HuH-7.5 (cell line): ENCODE measurements at places on chromosomes 1 and 21.

GRCh38 chr1:76068953-76069561 is 5.5 kb upstream of the ST6GALNAC3 start:
- no peak for DNase-seq

DNA sequence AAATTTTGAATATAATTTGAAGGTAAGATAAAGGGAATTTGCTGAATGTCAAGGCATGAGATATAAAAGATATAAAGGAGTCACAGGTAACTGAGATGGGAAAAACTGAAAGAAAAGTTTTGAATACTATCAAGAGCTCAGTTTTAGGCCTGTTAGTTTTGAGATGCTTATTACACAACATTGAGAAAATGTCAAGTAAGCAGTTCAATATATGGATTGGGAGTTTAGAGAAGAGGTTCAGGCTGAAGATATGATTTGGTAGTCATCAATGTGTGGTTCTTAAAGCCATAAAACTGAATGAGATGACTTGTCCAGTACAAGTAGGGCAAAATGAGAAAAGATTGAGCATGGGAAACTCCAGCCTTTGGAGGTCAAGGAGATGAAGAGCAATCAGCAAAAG is 4.7 kb upstream of the RNPC3 start:
- no peak for DNase-seq

- DNase-seq, result no peak
These were observed 5.4 kb downstream of the PRAMEF12 start for GRCh38 chr1:12778907-12779306.

- DNase-seq, result no peak
These were observed 52.7 kb upstream of the EIF4G3 start for GRCh38 chr1:21229246-21230000.

- DNase-seq, result no peak
These were observed 105.6 kb upstream of the COG2 start for GRCh38 chr1:230536641-230537155.

- no peak for DNase-seq
These were observed 7.9 kb downstream of the LURAP1 start for GRCh38 chr1:46211051-46211450.

- DNase-seq, result no peak
These were observed 168.5 kb upstream of the RUNX1 start for GRCh38 chr21:35217504-35218060.

DNA sequence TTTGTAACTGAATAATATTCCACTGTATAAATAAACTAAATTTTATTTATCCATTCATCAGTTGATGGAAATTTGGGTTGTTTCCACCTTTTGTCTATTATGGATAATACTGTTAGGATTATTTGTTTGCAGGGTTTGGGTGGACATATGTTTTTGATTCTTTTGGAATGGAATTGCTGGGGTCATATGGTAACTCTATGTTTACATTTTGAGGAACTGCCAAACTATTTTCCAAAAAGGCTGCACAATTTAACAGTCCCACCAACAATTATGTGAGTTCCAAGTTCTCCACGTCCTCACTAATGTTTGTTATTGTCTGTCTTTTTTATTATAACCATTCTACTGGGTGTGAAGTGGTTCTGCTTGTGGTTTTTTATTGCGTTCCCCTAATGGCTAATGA is 4.3 kb upstream of the SERBP1 start:
- DNase-seq, result no peak

- DNase-seq, result no peak
These were observed 5.3 kb downstream of the PRUNE1 start for GRCh38 chr1:151013518-151013917.

- DNase-seq, result no peak
These were observed 71.5 kb downstream of the USP24 start for GRCh38 chr1:55143684-55144083.

- no peak for DNase-seq
These were observed 22.4 kb upstream of the RUNX3 start for GRCh38 chr1:24952413-24952841.

DNA sequence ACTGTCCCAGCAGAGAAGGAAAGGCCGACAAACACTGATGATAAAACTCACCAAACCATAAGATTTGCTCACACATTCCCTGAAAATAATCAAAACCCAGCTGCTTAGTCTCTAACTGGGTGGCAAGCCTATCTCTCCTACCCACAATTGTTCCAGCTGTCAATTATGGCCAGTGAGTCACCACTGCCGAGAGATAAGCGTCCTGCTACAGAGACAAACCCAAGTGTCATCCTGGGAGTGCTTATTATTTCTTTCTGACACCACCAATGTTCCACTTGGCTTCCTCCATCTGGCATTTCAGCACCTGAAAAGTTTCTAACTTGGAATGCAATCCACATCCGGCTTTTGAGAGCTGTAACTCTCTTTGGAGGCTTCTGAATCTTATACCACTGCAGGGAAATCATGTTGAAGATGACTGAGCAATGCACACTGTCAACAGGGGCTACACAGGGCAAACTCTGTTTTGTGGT is 51.5 kb upstream of the VAV3 start:
- no peak for DNase-seq

DNA sequence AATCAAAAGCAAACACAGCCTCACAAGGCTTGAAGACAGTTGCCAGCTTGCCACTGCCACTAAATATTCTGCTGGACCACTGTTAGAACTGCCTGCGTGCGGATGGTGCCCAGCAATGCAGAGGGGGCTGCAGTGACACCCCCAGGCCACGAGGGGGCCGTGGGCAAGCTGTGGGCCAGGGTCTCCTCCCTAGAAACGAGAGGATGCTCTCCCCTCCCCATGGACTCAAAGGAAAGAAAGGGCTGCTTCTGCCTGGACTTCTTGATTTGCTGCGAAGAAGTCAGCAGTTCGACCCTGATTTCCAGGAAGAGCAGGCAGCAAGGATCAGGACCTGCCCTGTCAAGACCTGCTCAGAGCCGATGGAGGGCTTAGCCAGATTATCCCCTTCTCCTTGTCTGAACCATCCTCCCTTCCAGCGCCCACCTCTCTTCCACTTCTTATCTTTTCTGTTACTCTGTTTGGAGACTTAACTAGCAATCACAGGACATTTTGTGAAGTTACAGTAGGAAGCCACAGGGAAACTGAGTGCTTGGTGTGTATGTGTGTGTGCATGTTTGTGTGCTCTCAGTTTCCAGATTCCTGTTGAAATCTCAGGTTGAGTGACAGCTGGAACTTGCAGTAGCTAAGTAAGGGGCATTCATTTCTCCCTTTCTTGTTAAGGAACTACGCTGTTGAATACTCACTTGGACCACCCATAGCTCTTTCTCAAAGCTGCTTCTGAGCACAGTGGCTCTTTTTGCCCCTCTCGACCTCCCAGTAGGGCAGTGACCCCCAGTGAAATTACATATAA is 2.7 kb downstream of the MAN1C1 start:
- DNase-seq, result peak; percentile 61

DNA sequence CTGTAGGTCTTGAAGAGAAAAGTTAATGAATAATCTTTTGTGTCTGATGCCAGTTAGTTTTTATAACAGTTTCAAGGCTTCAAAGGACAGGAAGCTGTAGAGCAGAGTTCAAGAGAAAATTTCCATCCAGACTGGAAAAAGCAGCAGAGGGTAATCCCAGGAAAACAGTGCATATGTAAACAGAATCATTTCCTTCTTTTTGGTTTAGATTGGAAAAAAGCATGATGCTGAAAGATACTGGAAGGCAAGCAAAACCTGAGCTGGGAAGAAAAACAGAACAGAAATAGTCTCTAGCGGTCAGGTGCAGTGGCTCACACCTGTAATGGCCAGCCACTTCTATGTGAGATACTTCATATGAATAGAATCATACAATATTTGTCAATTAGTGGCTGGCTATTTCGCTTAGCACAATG is 71.9 kb downstream of the ZSWIM5 start:
- DNase-seq, result peak; percentile 25

- DNase-seq, result no peak
These were observed 81.5 kb upstream of the DPYD start for GRCh38 chr1:98002288-98002687.

- DNase-seq, result no peak
These were observed 106.0 kb downstream of the TPTE start for GRCh38 chr21:10627316-10627863.

- no peak for DNase-seq
These were observed 25.8 kb downstream of the TP53BP2 start for GRCh38 chr1:223819730-223820514.

DNA sequence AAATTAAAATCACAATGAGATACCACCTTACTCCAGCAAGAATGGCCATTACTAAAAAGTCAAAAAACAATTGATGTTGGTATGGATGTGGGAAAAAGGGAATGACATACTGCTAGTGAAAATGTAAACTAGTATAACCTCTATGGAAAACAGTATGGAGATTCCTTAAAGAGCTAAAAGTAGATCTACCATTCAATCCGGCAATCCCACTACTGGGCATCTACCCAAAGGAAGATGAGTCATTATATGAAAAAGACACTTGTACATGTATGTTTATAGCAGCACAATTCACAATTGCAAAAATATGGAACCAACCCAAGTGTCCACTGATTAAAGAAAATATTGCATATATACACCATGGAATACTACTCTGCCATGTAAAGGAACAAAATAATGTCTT is 37.2 kb downstream of the SUSD4 start:
- no peak for DNase-seq

- no peak for DNase-seq
These were observed 256.7 kb upstream of the CACYBP start for GRCh38 chr1:174742805-174743653.

DNA sequence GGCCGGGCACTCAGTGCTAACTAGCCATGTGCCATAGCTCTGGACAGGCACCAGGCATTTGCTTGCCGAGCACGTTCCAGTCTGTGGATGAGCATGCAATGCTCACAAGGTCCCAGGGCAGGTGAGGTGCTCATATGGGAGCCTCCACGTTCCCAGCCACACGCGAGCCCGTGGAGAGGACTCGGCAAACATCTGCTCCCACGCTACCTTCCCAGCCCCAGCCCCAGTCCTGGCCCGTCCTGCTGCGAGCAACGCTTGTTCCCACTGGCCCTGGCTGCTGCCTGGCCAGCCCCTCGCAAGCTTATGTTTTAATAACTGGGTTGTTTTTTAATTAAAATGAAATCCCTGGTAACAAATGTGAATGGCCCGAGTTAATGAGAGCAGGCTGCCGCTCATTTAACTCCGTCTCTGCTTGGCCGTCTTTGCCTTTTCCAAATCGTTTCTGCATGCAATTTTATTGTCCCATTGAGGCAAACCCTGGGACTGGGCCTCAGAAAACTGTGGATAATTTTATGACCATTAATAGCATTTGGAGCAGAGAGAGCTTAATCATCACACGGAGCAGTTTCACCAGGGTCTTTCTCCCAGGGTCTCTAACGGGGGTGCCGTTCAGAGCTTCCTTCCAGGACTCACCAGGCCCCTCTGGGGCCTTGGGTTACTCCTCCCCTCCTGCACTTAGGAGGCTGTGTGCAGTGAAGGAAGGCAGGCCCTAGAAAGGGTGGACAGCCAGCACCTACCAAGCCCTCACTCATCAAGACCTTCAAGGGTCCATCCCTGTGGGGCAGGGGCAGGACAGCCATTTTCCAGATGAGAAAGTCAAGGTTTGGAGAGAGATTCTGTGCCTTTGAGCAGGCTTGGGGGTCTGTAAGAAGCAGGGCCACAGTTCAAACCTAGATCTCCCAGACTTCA is 136.8 kb downstream of the GLIS1 start:
- DNase-seq, result no peak

DNA sequence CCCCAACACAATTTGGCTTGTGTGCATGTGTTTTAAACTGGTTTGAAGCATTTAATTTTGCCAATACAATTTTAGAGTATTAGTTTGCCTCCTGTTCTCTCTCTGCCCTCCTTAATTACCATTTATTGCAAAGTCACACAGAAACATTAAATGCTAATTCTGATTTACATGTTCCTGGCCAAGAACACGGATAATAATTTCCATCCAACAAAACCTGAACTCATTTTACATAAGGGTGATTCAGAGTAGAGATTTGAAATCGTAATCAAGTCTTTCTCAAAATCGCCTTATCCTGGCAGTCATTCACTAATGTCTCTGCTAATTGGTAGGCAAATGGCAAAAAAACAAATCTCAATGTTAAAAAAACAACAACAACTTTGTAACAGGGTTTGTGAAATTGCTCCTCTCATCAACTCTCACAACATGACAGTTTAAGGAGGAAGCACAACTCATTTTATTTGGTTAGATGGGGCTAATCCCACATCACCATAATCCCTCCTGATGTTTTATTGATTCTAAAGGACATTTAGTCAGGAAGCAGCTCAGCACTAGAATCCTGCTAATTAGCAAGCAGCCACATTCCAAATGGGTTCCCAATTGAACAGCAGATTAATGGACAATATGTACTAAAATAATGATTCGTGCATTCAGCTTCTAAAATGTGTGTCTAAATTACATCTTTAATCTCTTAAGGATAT is 55.9 kb downstream of the C1orf87 start:
- no peak for DNase-seq
